ENCODE measurements at places on chromosomes 11 and 22. TPM values are rescaled to one million over a fixed set of nuclear protein-coding genes. Genes with fewer than 3 reads are reported as not detected.

The TMEM191B gene
- total RNA-seq, result 0.72 TPM

DNA sequence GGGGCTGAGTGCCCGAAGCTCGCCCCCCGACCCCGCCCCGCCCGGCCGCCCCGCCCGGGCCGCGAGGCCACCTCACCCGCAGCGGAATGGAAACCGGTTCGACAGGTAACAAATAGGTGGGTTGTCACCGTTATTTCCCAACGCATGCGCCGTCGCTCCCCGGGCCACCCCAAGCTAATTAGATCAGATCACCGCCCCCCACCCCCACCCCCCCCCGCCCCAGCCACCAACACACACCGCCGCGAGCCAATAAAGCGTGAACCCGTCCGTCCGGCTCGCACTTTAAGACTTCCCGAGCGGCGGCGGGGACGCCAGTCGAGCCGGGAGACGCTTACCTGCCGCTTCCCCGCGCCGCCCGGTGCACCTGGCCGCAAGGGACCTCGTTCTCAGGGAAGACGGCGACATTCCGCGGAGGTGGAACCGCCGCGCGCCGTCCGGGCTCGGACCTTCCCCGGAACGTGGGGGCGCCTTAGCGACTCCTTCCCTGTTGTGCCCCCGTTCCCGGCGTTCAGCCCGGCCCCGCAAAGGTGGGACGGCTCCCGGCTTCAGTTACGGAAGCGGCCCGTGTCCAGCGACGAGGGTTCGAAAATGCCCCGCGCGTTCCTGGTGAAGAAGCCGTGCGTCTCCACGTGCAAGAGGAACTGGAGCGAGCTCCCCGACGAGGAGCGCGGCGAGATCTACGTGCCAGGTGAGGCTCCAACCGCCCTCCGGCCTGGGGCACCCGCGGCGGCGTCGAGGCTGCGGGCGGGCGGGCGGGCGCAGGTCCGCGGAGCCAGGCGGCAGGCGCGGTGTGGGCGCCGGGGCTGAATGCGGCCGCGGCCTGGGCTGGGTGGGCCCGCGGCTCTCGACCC, at the start of gene OVOL1:
Gene OVOL1, plus strand, starts transcription at position 278 of the 851 bp plus-strand sequence. Its CDS starts 311 bp downstream, at position 589.
- H3K36me3 ChIP-seq, result no peaks in the 10 kb centered on the region
- peaks cover 20% of the 10 kb centered on the region for H3K4me1 ChIP-seq
- no peak within 1 kb of the TSS for H3K27ac ChIP-seq
- H3K27me3 ChIP-seq, result peaks cover 41% of the 10 kb centered on the region
- peak; percentile 29 for DNase-seq

The MIEF1 gene
- 44.9 TPM for total RNA-seq

The OSBP2 gene
- 1.4 TPM for total RNA-seq

The CCDC116 gene
- 0.33 TPM for total RNA-seq

DNA sequence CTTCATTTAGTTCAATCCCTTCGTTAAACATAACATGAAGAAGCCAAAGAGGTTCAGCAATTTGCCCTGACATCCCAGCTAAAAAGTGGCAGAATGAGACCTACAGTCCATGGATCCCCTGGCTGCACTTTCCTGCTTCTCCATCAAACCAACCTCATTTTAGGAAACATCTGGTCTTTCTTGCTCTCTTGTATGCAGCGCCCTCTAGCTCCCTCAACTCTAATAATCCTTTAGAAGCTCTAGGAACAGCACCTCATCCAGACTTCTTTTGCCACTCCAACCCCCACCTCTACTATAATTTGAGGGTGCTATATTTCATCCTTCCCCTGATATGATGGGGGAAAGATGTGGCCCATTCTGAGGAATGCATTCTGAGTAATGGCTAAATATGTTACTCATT, 7.4 kb downstream of the CNTF start:
- H3K27ac ChIP-seq, result no peak overlapping the region
- H3K4me3 ChIP-seq, result no peak overlapping the region
- H3K4me1 ChIP-seq, result peaks cover 9% of the 10 kb centered on the region
- H3K36me3 ChIP-seq, result peaks cover 11% of the 10 kb centered on the region
- peak; percentile 38 for DNase-seq

The KCNE3 gene
- total RNA-seq, result not detected

The KCTD14 gene
- total RNA-seq, result 0.21 TPM

The DDT gene
- 118 TPM for total RNA-seq

GRCh38 chr11:110571081-110571720, 141.0 kb downstream of the ARHGAP20 start:
- H3K4me1 ChIP-seq, result no peaks in the 10 kb centered on the region
- peaks cover 2% of the 10 kb centered on the region for H3K27me3 ChIP-seq
- H3K36me3 ChIP-seq, result no peaks in the 10 kb centered on the region
- no peak for DNase-seq

GRCh38 chr11:38672445-38672844, 2074.4 kb upstream of the RAG2 start:
- H3K4me1 ChIP-seq, result no peaks in the 10 kb centered on the region
- DNase-seq, result no peak
- no peaks in the 10 kb centered on the region for H3K36me3 ChIP-seq

DNA sequence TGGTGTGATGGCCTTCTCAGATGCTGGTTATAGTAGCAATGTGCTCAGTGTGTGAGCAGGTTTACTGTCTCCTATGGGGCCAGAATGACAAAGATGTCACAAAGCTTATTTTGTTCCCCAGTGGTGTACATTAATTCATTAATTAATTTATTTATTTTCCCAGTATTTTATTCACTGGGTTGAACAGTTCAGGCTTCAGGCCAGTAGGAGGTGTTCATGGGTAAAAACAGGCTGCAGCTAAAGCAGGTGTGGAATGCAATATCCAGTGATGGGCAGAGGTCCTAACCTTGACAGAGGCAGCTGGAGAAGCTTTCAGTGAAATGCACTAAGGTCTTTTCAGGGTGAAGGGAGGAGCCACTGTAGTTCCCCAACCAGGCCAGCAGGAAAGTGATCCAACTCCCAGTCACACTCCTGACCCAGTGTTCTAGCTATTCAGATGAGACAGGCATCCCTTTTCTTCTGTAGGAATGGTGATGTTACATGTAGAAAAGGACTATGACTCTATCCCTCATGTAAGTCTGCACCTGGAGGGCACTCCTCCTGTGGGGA, 7.8 kb upstream of the FANCF start:
- no peak overlapping the region for H3K27ac ChIP-seq
- H3K27me3 ChIP-seq, result no peaks in the 10 kb centered on the region
- H3K4me3 ChIP-seq, result no peak overlapping the region

GRCh38 chr22:39367035-39367434, 17.2 kb downstream of the SYNGR1 start:
- no peaks in the 10 kb centered on the region for H3K36me3 ChIP-seq
- peak; percentile 35 for DNase-seq
- peaks cover 5% of the 10 kb centered on the region for H3K4me1 ChIP-seq
- no peak overlapping the region for H3K4me3 ChIP-seq
- H3K27me3 ChIP-seq, result no peaks in the 10 kb centered on the region
- H3K27ac ChIP-seq, result peak overlapping the region; percentile 52

The TRIM22 gene
- total RNA-seq, result 73.4 TPM

The DMC1 gene
- 18.9 TPM for total RNA-seq

- H3K4me3 ChIP-seq, result no peak overlapping the region
- no peaks in the 10 kb centered on the region for H3K4me1 ChIP-seq
- no peaks in the 10 kb centered on the region for H3K36me3 ChIP-seq
- DNase-seq, result no peak
These were observed 145.5 kb upstream of the ANO3 start for GRCh38 chr11:26186389-26186788.

DNA sequence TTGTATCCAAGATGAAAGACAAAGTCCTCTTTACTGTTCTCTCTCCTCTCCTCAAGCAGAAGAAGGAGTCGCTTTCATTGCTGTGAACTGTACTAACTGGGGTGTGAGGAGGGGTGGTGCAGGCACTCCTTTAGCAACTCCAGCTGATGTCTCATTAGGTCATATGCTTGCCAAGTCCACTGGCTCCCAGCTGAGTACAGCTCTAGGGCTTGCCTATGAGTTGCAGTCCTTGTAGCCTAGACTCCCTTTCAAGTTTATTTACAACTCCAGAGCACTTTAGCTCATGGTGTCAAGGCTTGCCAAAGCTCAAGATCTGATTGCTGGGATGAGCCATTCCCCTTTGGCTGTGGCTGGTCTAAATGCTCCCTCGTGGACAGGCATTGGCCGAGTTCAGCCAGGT, 55.1 kb upstream of the PDGFD start:
- no peaks in the 10 kb centered on the region for H3K27me3 ChIP-seq
- no peaks in the 10 kb centered on the region for H3K4me1 ChIP-seq
- no peaks in the 10 kb centered on the region for H3K36me3 ChIP-seq
- H3K27ac ChIP-seq, result no peak overlapping the region
- H3K4me3 ChIP-seq, result no peak overlapping the region

GRCh38 chr22:48258811-48259210, 1496.4 kb downstream of the TBC1D22A start:
- H3K36me3 ChIP-seq, result no peaks in the 10 kb centered on the region
- H3K4me1 ChIP-seq, result no peaks in the 10 kb centered on the region
- H3K27me3 ChIP-seq, result peaks cover 3% of the 10 kb centered on the region
- no peak overlapping the region for H3K27ac ChIP-seq
- no peak for DNase-seq

GRCh38 chr11:96340555-96340885, 2.5 kb downstream of the MAML2 start:
- H3K4me1 ChIP-seq, result peaks cover 51% of the 10 kb centered on the region
- H3K27me3 ChIP-seq, result no peaks in the 10 kb centered on the region
- peak overlapping the region; percentile 84 for H3K4me3 ChIP-seq
- H3K27ac ChIP-seq, result peak overlapping the region; percentile 95
- peaks cover 53% of the 10 kb centered on the region for H3K36me3 ChIP-seq

The BAIAP2L2 gene
- 0.71 TPM for total RNA-seq

The MS4A6E gene
- not detected for total RNA-seq

The GTPBP1 gene
- total RNA-seq, result 88.6 TPM

The SLCO2B1 gene
- total RNA-seq, result not detected

The GCAT gene
- 22.4 TPM for total RNA-seq

- H3K36me3 ChIP-seq, result no peaks in the 10 kb centered on the region
- peak overlapping the region; percentile 73 for H3K4me3 ChIP-seq
- H3K27ac ChIP-seq, result peak overlapping the region; percentile 93
- DNase-seq, result peak; percentile 66
These were observed 1.6 kb downstream of the DIXDC1 start for GRCh38 chr11:111938687-111939160.

GRCh38 chr11:2300290-2300935, 1.3 kb downstream of the C11orf21 start:
- peak overlapping the region; percentile 81 for H3K4me3 ChIP-seq
- no peaks in the 10 kb centered on the region for H3K27me3 ChIP-seq

The PLEKHB1 gene
- total RNA-seq, result 10.6 TPM
